ENCODE measurements at places on chromosomes 6 and 20.
A peak's percentile ranks its signal among the peaks of the same experiment; 100 is the strongest.

DNA sequence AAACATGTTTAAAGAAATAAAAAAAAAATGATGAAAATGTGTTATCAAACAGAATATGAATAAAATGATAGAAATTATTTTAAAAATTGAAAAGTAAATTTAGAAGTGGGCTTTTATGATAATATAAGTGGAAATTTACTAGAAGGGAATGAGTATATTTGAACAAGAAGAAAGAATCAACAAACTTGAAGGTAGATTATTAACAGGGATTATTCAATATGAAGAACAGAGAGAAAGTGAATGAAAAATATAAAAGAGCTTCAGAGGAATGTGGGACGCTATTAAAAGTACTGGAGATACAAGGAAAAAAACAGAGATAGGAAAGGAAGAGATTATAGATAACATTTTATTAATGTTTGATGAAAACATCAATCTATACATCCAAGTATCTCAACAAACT is 1014.4 kb upstream of the CITED2 start:
- no peak for DNase-seq

GRCh38 chr6:84539122-84539856 is 225.1 kb downstream of the TBX18 start:
- no peak for DNase-seq

- DNase-seq, result no peak
Measured at GRCh38 chr6:8057793-8058192, 6.4 kb downstream of the BLOC1S5 start.

GRCh38 chr6:106254636-106255035 is 70.9 kb downstream of the ATG5 start:
- peak; percentile 87 for DNase-seq

GRCh38 chr6:75130784-75131183 is 75.1 kb downstream of the COL12A1 start:
- DNase-seq, result peak; percentile 68

GRCh38 chr6:44463728-44464450 is 76.4 kb downstream of the CDC5L start:
- DNase-seq, result peak; percentile 53

- DNase-seq, result no peak
Measured at GRCh38 chr6:35305117-35305516, 7.5 kb downstream of the DEF6 start.

DNA sequence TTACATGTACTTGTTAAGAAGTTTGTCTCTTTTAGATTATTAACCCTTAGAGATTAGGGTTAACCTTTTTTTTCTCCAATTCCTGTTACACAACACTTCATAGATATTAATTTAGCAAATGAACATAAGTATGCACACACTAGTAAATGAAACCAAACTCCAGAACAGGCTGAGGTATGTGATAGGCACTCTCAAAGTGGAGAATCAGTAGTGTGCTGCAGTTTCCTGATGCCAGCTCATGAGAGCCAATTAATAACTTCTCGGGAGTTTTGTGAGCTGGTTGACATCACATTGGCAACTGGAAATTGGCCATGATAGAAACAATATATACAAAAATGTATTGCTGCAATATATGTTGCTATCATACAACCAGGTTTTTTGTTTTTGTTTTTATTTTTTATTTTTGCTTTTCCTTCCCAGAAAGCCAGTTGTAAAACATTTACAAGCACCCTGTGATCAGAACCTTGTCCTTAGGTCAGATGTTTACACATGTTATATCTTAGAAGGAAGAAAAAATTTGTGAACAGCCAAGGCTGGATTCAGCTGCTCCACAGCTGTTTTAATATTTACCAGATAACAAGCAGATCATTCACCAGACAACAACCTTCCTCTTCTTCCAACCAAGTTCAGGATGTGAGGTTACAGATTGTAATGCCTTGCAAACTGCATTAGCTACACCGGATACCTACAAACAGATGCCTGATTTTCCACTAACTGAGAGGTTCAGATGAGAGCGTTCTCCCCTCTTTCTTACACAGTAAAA is 42.4 kb upstream of the ECHDC1 start:
- DNase-seq, result no peak

DNA sequence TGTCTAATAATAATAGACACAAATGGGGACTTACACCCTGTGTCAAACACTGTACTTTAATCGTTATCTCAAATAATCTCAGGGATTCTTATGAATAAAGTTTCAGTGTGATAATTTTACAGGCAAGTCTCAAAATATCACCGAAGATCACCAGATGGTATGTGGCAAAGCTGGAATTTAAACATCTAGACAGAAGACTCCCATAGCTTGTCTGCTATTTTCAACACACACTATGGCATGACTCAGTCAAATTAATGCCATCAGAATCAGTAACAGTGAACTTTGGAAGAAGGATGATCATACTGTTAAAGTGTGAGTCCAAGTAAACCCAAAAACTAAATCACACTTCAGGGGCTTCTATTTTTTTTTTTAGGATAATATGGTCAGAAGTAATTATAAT is 867.6 kb upstream of the FLRT3 start:
- peak; percentile 56 for DNase-seq

- DNase-seq, result no peak
Measured at GRCh38 chr6:2917065-2917464, 14.0 kb upstream of the SERPINB9 start.

- DNase-seq, result no peak
Measured at GRCh38 chr6:63807056-63807455, 171.5 kb downstream of the PHF3 start.

DNA sequence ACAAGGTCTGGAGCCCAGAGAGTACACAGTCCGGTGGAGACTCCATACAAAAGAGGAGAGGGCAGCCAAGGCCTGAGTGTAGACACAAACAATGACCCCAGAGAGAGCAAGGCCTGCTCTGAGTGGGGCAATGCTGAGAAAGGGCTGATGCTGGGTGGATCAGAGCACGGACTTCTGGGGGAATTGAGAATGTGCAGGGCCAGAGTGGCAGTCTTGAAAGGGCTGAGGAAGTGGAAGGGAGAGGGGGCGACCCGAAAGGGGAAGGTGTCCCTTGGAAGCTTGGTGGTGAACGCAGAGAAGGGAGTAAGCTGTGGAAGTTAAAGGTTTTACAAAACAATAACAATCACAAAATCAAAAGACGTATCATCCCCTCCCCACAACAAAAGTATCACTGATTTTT is 12.0 kb upstream of the GRM4 start:
- no peak for DNase-seq

- DNase-seq, result no peak
Measured at GRCh38 chr6:5164092-5164491, 79.0 kb downstream of the PPP1R3G start.

DNA sequence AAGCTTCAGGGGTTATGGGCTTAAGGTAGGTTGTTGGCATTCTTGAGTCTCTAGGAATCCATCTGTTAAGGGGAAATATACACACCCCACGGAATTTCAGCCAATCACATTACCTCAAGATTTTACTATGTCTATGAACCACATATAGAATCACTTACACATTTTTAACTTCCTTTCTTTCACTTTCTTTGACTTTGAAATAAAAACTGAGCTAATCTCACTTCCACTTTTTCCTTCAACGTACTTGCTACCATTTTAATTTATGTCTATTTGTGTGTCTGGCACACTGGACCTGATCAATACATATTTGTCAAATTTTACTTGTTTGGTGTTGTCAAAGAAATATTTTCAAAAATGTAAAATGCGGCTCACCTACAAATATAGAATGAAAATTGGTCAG is 545.4 kb upstream of the JAG1 start:
- no peak for DNase-seq

DNA sequence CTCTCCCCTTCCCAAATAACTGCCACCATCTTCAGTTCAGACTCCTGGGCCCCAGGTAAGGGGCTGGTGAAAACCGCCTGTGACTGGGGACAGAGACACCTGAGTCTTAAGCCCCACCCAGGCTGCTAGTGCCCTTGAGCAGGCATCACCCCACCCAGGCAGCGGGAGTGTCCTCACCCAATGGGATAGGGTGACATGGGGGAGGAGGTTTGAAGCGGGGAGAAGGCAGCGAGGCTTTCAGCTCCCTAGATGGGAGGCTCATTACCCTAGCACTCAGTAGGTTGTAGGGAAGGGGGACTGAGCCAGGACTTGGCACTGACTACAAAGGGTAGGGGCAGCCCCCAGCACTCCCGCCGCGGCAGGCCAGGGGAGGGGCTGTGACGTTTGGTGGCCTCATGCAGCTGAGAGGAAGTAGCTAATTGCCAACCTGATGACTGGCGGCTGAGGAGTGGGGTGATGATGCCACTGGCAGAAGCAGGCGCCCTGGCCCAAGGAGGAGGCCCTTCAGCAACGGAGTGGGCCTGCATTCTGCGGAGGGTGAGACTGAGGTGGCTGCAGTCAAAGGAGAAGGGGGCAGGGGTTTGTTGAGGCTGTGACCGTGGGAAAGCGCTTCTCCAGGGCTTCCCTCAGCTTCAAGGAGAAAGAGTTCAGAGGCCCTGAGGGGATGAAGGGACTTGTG is 126.9 kb downstream of the MRPL14 start:
- DNase-seq, result peak; percentile 58

GRCh38 chr6:96991618-96992342 is 67.3 kb downstream of the KLHL32 start:
- DNase-seq, result no peak

- DNase-seq, result no peak
Measured at GRCh38 chr20:38806855-38807655, 1.6 kb downstream of the PPP1R16B start.

- no peak for DNase-seq
Measured at GRCh38 chr20:46801003-46801702, 91.7 kb downstream of the SLC2A10 start.

GRCh38 chr6:34692280-34692679 is 4.3 kb downstream of the ILRUN start:
- DNase-seq, result no peak

Data from fibroblast of skin of right biceps (primary cell).